ENCODE measurements at places on chromosomes 12 and 14.

DNA sequence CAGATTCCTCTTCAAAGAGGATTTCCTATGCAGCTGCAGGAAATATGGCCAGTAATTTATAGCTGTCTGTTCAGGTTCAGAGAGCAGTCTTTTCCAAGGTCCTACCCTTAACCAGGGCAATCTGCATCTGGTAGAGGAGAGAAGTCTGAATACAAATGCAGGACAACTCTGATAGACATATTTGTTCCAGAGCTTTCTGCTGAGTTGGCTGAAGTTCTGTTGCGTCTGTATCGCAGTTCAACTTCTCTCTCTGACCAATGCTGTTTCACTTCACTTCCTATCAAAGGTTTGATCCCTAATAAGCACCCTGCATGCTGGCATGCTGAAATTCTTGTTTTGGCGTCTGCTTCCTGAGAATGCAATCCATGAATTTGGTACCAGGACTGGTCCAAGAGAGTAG, 14.0 kb upstream of the CCDC91 start:
- no peak for DNase-seq

GRCh38 chr14:21543521-21543960, 17.4 kb upstream of the SALL2 start:
- DNase-seq = no peak

DNA sequence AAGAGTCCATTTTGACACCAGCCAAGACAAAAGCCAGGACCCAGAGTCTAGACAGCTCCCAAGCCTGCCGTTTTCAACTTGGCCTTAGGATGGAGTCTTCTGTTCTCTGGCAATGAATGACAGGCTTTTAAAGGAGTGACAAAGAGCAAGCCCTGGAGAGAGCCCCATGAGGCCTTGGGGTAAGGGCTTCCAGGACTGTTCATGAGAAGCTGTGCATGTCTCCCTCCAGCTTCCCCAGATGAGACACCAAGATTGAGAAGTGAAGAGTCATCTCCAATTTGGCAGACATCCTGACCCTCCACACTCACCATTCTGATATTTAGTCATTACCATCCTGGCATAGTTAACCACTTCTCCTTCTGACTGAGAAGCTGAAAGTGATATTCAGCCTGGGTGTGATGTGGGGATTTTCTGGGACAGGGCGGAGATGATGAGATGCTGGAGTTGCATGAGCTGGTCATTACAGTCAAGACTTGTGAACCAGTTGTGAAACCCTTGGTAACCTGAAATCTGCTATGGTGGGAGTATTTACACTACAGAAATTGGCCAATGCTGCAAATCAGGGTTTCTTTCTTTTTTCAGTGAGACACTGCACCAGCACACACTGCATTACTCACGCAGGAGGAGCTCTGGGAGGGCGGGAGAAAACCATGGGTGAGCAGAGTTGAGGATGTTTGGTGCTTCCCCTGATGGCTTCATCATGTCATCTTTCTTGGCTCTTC, 77.8 kb downstream of the VCPKMT start:
- no peak for DNase-seq

GRCh38 chr12:6452245-6452943, 552 bp downstream of the TAPBPL start:
- DNase-seq = no peak

DNA sequence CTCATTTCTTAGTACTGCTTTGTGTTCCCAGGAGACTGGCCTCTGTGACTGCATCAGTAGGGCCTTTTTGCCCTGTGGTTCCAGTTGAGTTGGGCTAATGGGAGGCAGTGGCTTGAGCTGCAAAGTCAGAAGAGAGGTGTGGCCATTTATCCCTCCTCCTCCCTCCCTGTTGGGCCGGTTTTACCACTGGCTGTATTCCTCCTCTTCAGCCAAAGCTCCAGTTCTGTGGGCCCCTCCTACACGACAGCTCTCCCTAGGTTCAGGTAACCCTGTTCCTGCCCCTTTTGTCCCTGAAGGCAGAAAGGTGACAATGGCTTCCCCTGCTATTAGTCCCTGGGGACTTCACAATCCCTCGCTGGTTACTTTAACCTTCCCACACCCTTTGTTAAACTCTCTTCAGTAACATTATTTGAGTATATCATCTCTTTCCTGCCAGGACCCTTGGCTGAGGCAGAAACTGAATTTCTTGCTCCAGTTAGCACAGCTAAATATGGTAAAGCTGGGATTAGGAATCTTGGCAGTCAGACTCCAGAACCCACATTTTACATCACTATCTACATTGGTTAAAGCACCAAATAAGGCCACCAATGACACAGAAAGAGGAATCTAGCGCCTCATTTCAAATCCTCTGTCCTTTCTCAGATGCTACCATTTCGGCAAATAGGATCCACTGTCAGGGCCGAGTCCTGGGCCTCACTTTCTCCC, 121.9 kb upstream of the SLC35F4 start:
- DNase-seq = no peak

GRCh38 chr12:5904441-5904840, 40.6 kb downstream of the ANO2 start:
- no peak for DNase-seq

DNA sequence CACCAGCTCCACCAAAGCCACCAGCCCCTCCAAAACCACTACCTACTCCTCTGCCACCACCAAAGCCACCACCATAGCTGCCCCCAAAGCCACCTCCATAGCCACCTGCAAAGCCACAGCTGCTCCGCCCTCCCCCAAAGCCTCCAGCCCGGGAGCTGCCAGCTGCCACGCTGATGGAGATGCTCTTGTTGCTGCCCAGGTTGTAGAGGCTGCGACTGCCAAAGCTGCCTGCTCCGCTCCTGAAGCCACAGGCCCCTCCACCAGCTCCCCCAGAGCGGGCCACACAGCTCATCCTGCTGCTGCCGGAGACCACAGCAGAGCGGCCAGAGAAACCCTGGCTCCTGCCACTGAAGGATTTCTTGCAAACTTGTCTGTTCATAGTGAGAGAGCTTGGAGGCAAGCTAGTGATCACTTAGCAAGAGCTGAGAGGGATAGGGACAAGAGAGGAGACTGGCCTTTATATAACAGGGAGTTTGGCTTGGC, at the start of gene KRT76:
TSS of gene KRT76 (minus strand) at position 433 of the 483 bp plus-strand sequence. CDS start at position 379, 54 bp downstream.
- no peak for DNase-seq

Data from T-helper 9 cell (primary cell).